Transverse colon (tissue), 4 donors: ENCODE measurements at places on chromosomes 2 and 18. TPM values are rescaled to one million over a fixed set of nuclear protein-coding genes. Genes with fewer than 3 reads are reported as not detected.

- DNase-seq, result no peak
Observed at GRCh38 chr2:142010477-142011270, 120.1 kb downstream of the LRP1B start.

GRCh38 chr2:238945433-238946150, 97.7 kb downstream of the TWIST2 start:
- DNase-seq, result peak; percentile 48

DNA sequence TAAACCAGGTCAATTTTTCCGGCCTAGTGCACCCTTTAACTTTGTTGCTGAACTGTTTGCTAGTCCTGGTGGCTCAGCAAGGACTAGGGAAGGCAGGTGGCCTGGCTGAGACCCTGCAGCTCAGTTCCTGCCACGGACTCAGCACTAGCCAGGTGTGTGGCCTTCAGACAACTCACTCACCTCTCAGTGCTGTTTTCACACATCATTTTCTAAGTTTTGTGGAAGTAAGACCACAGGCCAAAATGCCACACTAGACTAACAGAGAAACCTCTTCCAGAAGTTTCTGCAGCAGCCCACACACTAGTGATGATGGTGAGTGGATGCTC, 65.9 kb upstream of the SLC1A4 start:
- DNase-seq, result no peak

DNA sequence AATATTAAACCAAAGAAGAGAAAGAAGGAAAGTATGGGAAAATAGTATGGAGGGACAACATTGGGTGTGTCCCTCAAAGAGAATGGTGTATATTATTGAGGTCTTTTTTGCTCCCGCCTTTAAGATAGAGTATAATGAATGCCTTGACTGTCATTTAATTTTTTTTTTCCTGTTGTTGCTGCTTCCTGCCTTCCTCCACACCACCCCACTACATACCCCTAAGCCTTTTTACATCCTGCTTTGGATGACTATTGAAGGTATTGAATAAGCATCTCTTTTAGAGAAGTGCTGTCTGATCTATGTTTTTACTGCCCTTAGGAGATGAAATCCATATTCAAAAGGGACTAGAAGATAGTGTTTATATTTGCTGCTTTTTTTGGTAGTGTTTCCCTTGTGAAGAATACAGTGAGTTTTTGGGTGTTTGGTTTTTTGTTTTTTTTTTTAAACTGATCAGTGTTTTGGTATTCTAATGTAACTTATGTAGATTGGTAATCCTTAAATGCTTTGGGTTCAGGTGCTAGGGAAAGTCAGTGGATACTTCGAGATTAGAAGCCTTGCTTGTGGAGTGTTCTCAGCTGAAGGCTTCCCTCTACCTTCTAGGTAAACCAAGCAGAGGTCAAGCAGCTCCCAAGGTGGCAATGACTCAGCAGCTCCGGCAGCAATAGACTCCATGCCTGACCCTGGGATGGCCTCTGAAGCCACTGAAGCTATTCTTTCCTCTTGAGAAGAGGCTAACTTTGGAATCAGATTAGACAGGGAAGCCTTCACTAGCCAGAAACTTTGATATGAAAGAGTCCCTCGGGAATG, 5.0 kb downstream of the FZD7 start:
- peak; percentile 23 for DNase-seq

Gene SERPINB10
- total RNA-seq, result not detected

DNA sequence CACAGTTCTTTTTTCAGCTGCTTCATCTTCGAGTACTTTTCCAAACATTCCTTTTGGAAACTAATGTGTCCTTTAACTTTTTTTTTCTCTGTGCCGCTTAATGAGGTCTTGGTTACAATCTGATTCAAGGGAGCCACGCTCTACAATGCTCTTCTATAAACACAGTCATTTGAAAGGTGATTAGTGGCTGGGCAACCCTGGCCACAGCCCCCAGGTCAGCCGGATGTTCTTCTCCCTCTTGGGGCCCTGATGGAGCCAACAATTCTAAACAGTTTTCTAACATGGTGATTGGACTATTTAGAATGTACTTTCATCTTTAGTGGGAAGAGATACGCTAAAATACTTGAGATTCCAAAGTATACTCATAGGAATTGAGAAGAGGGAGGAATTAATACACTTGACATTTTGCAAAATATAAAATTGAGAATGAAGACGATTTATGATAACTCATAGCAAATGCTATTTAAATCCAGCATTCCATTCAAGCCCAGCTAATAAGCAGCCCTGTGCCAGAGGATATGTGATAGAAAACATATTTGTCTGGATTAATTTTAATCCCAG, 83.7 kb upstream of the MBOAT2 start:
- DNase-seq, result no peak
